HT1080 (cell line): ENCODE measurements at places on chromosomes 3 and 15. TPM values are rescaled to one million over a fixed set of nuclear protein-coding genes. Genes with fewer than 3 reads are reported as not detected.

Gene DPPA4
- not detected in 2 replicates for total RNA-seq

Gene OGG1
- total RNA-seq = 27.8 and 30.9 TPM in 2 replicates

Gene LRRC34
- total RNA-seq = not detected in 2 replicates

Gene GNAT1
- total RNA-seq = not detected in 2 replicates

Gene LNP1
- total RNA-seq = 5.2 and 6.7 TPM in 2 replicates

Gene EPHB3
- 0.94 and 1.00 TPM in 2 replicates for total RNA-seq

Gene GOLGA8R
- 0.17 and 0.69 TPM in 2 replicates for total RNA-seq

Gene NMNAT3
- total RNA-seq = not detected in 2 replicates

Gene NPAP1
- total RNA-seq = not detected in 2 replicates

Gene CLDN18
- not detected in 2 replicates for total RNA-seq

Gene STAB1
- not detected in 2 replicates for total RNA-seq

Gene CADPS
- 0.03 and 0.18 TPM in 2 replicates for total RNA-seq

Gene ADAMTS17
- 0.05 TPM in 1 of 2 replicates, not detected in the other for total RNA-seq

Gene CCR3
- total RNA-seq = not detected in 2 replicates

Gene CP
- not detected in 2 replicates for total RNA-seq

Gene CCDC13
- total RNA-seq = not detected in 2 replicates

Gene ZMYND10
- 1.4 and 2.8 TPM in 2 replicates for total RNA-seq

Gene CAND2
- total RNA-seq = 0.19 and 0.60 TPM in 2 replicates

Gene FOXB1
- not detected in 2 replicates for total RNA-seq

Gene KBTBD13
- not detected in 2 replicates for total RNA-seq

Gene CCNB2
- total RNA-seq = 92.3 and 116 TPM in 2 replicates

Gene C3orf80
- 1.8 and 1.9 TPM in 2 replicates for total RNA-seq

Gene SPRED1
- total RNA-seq = 26.3 and 27.4 TPM in 2 replicates

Gene ISLR
- 0.05 TPM in 1 of 2 replicates, not detected in the other for total RNA-seq

Gene TGFBR2
- total RNA-seq = 76.6 and 98.3 TPM in 2 replicates

Gene ARHGEF26
- 5.3 and 6.2 TPM in 2 replicates for total RNA-seq

Gene UCN2
- total RNA-seq = 20.4 and 21.4 TPM in 2 replicates

Gene CA12
- 13.9 and 15.0 TPM in 2 replicates for total RNA-seq

Gene SLC28A2
- total RNA-seq = 0.08 TPM in 1 of 2 replicates, not detected in the other

Gene DCBLD2
- total RNA-seq = 403 and 500 TPM in 2 replicates

Gene SLC7A14
- not detected in 2 replicates for total RNA-seq

Gene FSIP1
- 0.43 and 0.93 TPM in 2 replicates for total RNA-seq

Gene IL1RAP
- total RNA-seq = 21.2 and 27.3 TPM in 2 replicates

Gene APOD
- not detected in 2 replicates for total RNA-seq

Gene DNAJA4
- total RNA-seq = not detected in 2 replicates

Gene NKIRAS1
- total RNA-seq = 24.1 and 25.0 TPM in 2 replicates

Gene PPP1R14D
- total RNA-seq = not detected in 2 replicates

Gene PTH1R
- 2.6 and 3.1 TPM in 2 replicates for total RNA-seq

Gene CHRD
- total RNA-seq = 0.43 and 1.2 TPM in 2 replicates
